Panc1 (cell line): ENCODE measurements at places on chromosomes 11 and 22.

DNA sequence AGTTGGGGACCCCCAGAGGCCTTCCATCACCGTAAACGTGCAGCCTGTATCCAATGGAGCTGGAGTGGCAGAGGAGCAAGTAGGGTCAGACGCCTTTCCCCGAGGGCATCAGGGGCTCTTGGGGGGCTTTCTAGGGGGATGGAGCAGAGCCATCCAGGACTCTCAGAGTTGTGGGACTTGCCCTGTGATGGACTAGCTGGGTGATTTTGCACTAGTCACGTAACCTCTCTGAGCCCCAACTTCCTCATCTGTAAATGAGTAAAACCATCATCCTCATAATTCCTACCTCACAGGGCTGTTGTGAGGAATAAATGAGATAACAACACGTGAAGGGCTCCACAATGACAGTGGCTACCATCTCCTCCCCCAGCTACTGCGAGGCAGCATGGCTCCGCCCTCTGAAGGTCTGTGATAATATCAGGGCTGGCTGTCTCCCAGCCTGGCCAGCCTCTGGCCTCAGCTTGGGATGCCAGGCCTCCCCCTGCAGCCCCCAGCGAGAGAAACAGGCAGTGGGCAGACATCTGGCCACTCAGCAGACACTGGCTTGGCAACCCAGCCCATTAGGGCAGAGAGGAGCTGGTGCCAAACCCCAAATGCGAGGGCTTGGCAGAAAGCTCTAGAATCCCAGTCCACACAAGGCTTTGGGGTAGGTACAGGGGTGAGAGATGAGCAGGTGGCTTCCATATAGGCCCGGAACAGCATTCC is 6.7 kb downstream of the USP2 start:
- no peak for DNase-seq

GRCh38 chr11:114150671-114151070 is 91.2 kb downstream of the ZBTB16 start:
- no peak for DNase-seq

GRCh38 chr11:25094085-25094802 is 597.4 kb downstream of the LUZP2 start:
- DNase-seq, result no peak

- DNase-seq, result no peak
These were observed 1488.6 kb downstream of the BRD1 start for GRCh38 chr22:48338793-48339705.

DNA sequence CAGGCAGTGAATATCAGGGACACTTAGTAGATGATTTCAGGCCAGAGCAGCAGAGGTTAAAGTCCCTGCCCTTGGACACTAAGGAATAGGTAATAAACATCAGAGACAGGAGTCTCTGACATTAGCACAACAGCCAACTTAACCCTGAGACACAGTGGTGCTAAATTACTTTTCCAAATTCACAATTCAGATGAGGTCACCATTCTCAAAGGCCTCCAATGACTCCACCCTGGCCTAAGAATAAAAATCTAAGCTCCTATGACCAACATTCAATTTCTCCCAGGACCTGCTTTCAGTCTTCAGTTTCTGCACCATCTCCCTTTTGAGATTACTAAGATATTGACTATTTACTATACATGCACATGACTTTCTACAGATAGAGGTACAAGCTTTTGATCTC is 42.0 kb downstream of the BLID start:
- DNase-seq, result no peak

DNA sequence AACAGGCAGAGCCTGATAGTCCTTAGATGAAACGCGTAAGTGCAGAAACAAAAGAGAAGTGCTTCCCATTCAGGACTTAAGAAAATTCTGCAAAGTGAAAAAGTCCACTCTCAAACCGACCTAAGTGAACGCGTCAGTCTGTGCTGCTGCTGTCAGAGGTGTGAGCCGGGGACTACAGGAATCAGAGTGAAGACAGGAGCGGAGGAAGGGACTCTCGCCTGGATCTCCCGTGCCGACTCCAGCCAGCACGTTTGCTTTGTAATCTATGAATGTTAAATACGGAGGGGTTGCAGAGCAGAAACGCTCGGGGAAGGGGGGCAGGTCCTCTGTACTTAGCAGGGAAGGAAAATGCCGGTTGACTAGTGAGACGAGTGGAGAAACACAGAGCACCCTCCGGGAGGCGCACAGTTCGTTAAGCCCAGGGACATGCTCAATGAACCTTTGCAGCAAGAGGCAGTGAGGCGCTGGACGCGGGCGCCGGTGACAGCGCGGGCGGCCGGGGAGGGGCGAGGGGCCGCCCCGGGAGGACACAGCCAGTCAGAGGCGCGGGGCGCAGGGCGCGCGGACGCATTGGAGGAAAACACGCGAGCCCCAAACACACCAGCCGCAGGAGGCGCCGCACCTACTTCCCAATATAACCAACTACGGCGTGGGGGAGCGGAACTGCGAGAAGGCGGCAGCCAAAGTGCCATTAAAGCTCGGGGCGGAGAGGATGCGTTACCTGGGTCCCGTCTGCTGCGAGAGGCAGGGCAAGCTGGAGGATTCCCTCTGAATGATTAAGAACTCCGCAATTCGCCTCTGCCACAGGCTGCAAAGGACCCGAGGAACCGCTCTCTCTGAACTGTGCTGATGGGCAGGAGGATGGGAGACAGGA is at the start of gene CNTN5:
Gene CNTN5, plus strand, starts transcription at position 598 of the 874 bp plus-strand sequence.
- no peak for DNase-seq

DNA sequence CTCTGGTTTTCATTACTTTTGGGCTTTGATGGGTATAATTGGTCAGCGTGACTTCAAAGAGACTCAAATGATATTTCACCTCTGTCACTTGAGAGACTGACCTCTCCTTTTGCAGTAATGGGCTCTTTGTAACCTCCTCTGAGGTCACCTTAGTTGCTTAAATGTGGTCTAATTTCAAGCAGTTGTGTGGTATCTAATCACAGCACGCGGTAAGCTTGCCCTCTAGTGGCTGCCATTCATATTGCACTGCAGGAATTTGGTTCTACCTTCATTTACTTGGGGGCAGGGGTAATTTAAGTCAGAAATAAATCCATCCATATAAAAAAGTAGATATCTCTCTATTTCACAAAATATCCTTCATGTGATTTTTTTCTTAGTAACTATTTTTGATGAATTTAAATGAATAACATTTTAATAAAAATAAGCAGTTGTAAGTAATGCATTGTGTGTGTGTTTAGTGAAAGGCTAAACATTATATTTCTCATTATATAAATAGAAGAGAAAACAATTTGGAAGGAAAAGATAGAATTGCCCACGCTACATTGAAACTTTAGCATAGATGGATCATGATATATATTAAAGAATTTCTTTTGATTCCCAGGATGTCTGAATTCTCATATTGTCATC is 55.0 kb upstream of the ANO3 start:
- peak; percentile 65 for DNase-seq

DNA sequence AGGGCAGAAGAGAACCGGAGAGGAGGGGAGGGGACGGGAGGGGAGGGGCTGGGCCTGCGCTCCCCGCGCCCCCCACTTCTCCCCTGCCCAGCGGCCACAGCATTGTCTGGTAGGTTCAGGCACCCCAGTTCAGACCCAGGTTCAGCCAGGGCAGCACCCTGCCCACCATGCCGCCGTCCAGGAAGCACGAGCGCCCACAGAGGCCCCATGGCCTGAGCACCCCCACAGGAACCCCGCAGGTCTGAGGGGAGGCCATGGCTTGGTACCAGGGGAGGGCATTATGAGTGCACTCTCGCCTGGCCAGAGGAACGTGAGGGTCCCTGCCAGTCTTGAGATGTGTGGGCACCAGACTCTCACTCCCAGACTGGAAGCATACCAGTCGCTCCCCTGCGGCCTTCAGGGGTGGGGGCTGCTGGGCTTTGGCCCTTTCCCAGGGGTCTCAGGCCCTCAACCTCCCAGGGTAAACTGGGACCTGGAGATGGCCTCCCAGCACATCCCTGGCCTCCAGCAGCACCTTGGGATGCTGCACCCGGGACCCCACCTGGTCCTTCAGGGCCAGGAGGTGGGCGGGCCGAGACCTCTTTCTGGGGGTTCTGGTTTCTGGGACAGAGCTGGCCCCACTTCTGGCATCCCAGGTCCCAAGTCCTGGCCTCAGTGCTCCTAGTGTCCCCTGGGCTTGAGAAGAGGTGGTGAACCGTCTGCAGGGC is 597 bp upstream of the PLXNB2 start:
- DNase-seq, result no peak

DNA sequence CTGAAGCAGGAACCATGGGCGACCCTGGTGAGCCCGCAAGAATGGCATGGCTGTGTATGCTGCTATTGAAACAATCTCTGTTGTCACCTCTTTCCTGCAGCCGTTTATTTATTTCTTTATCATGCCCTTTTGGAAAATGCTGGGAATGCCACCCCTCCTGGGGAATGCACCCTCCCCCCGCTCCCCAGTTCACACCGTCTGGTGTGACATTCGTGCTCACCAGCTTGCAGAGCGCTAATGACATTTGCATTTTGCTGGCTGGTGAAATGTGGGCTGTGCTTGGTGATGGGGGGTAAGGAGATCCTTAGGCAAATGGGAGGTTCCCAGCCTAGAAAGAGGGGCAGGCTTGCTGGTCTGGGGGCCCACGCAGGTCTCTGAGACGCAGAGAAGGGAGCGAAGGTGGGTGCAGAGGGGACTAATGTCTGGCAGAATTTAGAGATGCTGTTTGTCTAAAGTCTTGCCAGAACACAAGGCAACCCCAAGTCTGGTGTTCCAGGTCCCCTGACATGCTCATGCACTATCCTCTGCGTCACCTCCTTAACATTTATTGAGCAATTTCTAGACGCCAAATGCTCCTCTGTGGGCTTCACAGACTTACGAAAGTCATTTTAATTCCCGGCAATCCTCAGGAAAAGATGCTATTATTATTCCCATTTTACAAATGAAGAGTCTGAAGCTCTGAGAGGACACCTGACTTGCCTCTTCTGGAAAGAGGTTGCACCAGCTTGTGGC is 91.7 kb downstream of the TP53I11 start:
- DNase-seq, result no peak

- no peak for DNase-seq
These were observed 1021.4 kb upstream of the TENM4 start for GRCh38 chr11:80462211-80462610.

DNA sequence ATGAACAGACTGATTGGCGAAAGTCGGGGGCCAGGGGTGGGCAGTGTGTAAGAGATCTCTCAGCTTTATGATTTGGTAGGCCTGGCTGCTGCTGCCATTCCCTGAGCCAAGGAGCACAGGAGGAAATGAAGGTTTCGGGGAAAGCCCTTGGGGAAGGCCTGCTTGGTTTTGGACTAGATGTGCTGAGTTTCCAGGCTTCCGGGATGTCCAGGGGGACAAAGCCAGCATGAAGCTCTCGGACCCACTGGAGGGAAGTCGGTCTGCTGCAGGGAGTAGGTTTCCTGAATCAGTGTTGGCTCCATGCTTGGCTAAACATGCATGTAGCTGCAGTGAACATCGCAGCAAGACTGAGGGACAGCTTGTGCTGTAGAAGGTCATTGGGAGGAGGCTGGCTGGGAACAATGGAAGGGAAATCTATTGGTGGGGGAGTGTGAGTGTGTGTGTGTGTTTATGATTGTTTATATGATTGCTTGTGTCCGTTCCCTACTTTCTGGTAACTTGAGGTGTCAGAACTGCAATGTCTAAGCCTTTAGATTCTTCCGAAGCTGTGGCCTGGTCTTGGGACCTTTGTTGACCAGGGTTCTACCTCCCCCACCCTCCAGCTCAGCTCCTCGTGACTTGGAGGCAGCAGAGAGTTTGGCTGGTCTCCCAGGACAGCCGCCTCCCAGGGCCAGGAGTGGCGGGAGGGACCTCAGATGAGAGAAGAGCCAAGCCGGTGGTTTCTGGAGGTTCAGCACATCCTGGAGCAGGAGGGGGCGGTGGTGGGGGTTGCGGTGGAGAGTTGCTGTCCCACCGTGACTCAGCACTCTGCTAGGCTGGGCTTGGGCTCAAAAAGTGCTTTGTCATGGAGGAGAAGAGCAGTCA is 4.0 kb upstream of the FTH1 start:
- DNase-seq, result peak; percentile 91

- no peak for DNase-seq
These were observed 758 bp downstream of the GALNT18 start for GRCh38 chr11:11620921-11621572.

GRCh38 chr11:27619039-27619574 is 81.1 kb downstream of the BDNF start:
- no peak for DNase-seq

- DNase-seq, result no peak
These were observed 40.0 kb downstream of the GDPD5 start for GRCh38 chr11:75485742-75486141.

- DNase-seq, result no peak
These were observed 4.4 kb downstream of the A4GALT start for GRCh38 chr22:42716221-42716620.

- DNase-seq, result no peak
These were observed 106.8 kb downstream of the VPREB1 start for GRCh38 chr22:22351366-22351765.

GRCh38 chr22:24986816-24987215 is 34.3 kb downstream of the KIAA1671 start:
- DNase-seq, result no peak

GRCh38 chr11:44809283-44809682 is 82.5 kb downstream of the TSPAN18 start:
- DNase-seq, result no peak

GRCh38 chr22:20243537-20244249 is 24.4 kb downstream of the RTN4R start:
- DNase-seq, result no peak

DNA sequence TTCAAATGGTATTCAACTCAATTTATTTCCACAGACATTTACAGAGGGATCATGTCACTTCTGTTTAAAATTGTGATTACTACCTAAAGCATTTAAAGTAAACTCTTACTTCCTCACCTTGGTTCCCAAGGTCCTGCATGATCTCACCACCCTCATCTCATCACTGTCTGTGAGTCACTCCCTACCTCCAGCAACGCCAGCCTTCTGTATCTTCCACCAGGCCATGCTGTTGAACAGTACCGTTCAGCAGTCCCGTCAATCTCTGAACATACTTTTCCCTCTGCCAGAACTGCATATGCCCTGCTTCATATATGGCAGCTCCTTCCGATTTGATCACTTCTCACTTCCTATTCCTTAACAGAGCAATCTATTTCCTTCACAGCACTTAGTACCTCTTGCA is 2.0 kb downstream of the FBXO3 start:
- DNase-seq, result no peak

- DNase-seq, result no peak
These were observed 5.1 kb upstream of the PPFIA1 start for GRCh38 chr11:70265341-70265740.

GRCh38 chr11:70364745-70365543 is 33.4 kb upstream of the CTTN start:
- no peak for DNase-seq

DNA sequence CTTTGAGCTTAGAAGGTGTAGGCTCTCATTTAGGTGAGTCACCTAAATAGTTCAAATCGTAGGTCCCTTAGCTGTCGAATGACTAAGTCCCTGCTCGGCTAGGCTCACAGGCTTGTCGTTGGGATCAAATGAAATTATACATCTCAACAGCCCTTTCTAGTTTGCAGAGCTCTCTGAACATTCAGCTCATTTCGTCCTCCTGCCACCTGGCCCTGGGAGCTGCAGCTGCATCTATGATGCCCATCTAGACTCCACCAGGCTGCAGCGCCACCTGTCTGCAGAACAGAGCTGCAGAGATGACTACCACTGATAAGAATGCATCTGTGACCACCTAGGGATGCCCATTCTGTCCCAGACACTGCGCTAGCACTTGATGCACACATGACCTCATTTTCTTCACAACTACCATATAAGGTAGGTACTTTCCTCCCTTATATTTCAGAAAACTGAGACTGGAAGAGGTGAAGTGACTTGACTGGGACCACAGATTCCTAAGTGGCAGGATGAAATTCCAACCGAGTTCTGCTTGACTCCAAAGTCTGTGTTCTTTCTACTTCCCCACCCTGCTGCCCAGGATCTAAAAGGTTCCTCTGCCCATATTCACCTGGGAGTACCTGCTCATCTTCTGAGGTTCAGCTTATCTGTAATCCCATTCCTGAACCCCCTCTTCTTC is 141.1 kb upstream of the NARS2 start:
- DNase-seq, result peak; percentile 78

GRCh38 chr11:132082566-132082965 is 712.2 kb downstream of the NTM start:
- DNase-seq, result no peak
